ENCODE measurements at places on chromosomes 1 and 21.

DNA sequence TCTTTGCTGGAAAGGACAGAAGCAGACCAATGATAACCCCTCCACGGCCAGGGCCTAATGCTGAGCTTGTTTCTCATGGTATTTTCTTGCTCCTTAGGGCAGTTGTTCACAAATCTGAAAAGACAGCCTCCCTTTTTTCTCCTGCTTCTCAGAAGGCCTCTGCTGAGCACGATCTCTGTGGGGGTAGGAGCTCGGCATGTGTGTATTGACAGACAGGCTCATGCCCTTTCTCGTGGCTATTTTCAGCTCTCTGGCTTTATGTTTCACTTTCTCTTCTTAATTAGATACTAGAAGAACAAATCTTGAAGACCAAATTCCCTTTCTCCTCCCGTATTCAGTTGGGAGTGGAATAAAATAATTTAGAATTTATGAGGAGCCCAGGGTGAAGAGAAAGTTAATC, 768 bp upstream of the RIIAD1 start:
- no peak for DNase-seq

DNA sequence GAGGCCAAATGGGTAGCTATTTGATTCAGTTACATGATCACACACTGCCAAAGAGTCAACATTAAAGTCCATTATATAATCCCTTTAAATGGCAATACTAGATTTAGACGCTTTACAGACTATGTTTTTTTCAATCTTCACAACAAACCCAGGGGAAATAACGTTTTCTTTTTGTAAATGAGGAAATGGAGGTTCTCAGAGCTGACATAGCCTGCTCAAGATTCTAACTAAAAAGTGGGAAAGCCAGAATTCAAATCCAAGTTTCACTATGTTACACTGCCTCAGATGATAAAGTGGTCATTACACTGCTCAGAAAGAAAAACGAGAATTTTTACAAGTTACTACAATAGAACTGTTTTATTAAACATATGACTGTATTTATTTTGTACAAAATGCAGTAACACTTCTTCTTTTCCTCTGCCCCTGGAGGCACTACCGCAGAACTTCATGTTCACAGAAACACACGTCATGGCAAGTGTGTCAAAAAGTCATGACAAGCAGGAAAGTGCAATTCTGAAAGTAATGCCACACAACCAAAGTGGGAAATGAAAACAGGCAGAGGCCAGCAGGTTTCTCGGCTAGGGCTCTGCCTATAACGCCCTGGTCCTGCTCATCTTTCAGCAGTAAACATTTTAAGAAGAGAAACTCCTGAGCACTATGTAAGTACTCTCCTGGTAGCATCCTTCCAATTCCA, 19.0 kb downstream of the THEMIS2 start:
- DNase-seq: no peak

DNA sequence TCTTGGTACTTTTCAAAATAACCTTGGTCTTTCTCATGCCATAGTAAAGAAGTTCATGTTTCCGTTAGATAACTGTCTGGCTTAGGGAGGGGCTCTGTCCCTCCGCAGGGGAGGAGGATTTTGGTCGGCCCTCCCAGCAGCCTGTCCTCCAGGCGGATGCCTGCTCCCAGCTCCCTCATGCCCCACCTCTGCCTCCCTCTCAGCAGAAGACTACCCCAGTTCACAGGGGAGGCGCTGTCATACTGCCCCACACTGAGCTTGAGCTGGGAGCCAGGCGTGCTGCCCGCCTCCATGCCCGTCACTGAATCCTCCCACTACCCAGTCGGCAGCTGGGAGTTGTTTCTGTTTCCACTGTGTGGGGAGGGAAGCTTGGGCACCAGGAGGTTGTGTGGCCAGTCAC, 127.3 kb downstream of the CAMTA1 start:
- no peak for DNase-seq

DNA sequence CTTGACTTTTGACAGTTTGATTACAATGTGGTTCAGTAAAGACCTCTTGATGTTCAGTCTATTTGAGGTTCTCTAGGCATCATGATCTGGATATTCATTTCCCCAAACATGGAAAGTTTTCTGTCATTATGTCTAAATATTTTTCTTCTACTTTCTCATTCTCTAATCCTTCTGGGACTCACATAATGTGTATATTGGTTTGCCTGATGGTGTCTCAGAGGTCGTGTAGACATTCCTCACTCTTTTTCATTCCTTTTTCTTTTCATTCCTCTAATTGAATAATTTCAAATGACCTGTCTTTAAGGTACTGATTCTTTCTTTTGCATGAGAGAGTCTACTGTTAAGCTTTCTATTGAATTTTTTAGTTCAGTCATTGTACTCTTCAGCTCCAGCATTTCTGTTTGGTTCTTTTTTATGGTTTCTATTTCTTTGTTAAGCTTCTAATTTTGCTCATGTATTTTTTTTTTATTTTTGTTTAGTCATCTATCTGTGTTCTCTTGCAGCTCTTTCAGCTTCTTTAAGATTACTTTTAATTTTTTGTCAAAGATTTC, 158.4 kb downstream of the GDAP2 start:
- no peak for DNase-seq

GRCh38 chr1:195591917-195592672, 1016.1 kb downstream of the KCNT2 start:
- no peak for DNase-seq

DNA sequence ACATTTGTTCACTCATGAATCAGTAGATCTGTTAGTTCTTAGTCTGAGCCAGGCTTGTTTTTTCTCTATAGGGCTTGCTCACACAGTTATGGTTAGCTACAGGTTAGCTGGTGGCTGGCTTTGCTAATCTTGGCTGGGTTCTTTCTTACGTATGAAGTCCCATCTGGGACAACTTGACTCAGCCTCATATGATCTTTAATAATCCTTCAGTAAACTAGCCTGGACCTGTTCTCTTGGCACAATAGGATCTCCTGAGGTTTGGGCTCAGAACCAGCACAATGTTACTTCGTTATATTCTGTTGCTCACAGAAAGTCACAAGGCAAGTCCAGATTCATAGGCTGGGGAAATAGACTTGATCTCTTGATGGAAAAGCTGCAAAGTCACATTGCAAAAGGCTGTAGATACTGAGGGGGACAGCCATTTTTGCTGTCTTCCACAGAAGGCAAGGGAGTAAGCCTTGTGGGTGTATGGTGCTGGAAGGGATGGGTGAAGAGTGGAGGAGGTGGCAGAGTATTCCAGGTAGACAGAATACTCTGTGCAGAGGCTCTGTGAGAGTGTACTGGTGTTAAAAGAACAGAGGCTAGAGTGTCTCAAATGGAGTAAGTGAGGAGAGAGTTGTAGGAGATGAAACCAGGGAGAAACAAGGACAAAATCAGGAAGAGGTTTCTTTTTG, 24.4 kb downstream of the EFCAB7 start:
- no peak for DNase-seq

GRCh38 chr1:39859859-39860812, 23.2 kb downstream of the TRIT1 start:
- no peak for DNase-seq
